ENCODE measurements at places on chromosomes 12 and 14. TPM values are rescaled to one million over a fixed set of nuclear protein-coding genes. Genes with fewer than 3 reads are reported as not detected.
A peak's percentile ranks its signal among the peaks of the same experiment; 100 is the strongest.

GRCh38 chr14:38528582-38528981 is 272.7 kb upstream of the CLEC14A start:
- DNase-seq, result no peak

DNA sequence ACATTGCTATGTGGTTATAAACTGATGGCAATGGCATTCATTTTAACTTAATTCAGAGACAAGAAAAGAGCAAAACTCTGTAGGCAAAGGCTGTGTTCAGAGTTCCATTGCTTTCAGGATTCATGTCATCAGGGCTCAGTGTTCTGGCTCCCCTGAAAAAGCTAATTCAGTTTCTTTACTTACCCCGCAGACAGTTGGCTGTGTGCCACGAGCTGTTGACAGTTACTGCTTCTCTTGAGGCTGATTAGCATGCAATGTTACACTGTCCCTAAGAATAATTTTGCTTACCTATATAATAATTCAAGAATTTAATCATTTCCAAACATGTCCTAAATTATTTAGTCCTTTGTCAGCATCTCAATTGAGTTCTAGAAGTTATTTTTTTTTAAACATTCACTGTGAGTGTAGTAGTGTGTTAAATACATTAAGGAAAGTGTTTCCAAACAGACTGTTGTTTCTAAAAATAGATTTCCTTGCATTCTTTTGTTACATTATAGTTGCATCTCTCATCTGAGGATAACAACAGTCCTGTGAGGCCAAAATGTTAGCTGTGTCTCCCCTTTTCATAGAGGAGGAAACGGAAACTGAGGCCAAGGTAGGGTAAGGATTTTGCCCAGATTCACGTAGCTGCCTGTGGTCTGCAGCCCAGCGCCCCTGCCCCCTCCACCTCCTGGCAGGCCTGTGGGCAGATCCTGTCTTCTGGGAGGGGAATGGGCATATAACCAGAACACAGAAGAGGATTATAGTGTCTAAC is 98.6 kb downstream of the PELI2 start:
- no peak for DNase-seq

DNA sequence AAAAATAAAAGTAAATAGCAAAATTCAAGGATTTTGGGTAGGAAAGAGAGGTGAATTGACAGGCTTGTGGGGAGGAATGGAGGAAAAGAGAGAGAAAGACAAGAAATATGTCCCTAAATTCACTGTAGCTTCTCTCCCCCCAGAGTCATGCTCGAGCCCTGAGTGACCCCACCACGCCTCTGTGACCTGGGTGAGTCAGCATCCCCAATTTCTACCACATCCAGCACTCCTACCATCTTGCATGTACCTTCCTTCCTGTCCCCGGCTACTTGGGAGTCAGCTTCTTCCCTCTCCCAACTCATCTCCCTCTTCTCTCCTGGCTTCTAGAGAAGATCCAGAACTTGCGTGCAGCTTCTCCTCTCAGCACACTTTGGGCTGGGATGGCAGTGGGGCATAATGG is 9.8 kb downstream of the ZNF219 start:
- DNase-seq, result peak; percentile 58

GRCh38 chr12:66354291-66354690 is 52.0 kb downstream of the HELB start:
- DNase-seq, result no peak

- no peak for DNase-seq
These were observed 94.5 kb downstream of the CALM1 start for GRCh38 chr14:90491221-90491885.

GRCh38 chr14:91047174-91047753 is 13.2 kb downstream of the RPS6KA5 start:
- DNase-seq, result no peak

DNA sequence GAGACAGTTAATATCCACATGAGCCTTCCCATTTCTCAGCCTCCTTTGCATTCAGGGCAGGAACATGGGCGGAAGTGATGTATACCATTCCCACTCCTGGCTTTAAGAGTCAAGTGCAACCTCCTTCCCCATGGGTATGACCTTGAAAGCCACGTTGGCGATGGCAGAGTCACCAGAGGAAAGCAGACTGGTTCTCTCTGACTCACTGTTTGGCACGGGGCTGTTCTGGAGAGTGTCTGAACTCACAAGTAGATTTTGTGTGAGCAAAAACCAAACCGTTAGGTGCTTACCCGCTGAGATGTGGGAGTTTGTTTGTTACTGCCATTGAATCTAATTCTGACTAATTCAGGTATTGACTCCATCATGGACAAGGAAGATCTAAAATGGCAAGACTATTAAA is 36.7 kb upstream of the PZP start:
- peak; percentile 66 for DNase-seq

DNA sequence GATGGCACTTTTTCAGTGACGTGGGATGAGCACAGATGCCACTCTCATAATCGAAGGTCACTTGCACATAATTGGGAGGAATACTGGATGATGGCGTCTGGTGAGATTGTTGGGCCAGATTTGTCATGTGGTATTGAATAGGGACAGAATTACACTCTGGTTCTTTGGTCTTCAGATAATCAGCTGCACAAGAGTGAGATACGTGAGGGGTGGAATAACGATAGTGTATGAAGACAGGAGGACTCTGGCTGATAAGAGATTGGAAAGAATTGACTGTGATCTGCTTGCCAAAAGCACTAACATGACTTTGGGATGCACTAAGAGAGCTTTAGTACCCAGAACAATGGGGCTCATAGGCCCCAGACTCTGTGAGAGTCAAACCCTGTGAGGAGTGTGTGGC is 7.0 kb upstream of the RABGGTA start:
- no peak for DNase-seq

DNA sequence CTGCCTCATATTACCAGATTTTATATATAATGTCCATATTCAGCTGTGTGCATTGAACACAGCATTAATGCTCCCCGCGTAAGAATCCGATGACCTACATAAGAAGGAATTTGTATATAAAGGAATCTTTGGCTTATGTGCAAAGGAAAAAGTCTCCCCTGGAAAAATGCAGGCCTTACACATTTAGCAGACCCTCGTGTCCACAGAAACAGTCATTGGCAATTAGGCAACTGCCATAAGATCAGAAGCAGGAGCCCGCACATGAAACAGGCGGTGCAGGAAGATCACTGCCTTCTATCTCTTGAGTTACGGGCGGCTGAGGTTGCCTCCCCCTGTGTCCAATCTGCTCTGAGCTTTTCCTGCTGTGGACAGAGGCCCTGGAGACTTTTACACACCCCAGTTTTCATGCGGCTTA is 63.2 kb upstream of the RFX4 start:
- no peak for DNase-seq

GRCh38 chr12:122825773-122826724 is 9.2 kb upstream of the HIP1R start:
- DNase-seq, result no peak

DNA sequence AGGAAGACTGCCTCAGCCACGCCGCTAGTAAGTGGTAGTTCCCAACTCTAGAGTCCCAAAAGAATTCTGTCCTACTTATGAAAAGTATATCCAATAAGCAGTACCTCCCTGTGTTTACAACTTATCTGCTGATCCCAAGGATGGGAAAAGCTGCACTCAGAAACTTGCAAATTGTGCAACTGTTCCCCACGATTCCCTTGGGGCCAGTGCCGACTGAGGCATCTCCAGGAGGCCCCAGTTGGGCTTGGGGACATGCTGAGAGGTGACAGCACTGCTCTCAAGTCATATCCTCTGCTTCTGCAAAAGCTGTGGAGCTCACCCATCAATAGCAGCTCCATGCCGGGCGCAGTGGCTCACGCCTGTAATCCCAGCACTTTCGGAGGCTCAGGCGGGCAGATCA is 23.7 kb downstream of the SPRING1 start:
- DNase-seq, result no peak

DNA sequence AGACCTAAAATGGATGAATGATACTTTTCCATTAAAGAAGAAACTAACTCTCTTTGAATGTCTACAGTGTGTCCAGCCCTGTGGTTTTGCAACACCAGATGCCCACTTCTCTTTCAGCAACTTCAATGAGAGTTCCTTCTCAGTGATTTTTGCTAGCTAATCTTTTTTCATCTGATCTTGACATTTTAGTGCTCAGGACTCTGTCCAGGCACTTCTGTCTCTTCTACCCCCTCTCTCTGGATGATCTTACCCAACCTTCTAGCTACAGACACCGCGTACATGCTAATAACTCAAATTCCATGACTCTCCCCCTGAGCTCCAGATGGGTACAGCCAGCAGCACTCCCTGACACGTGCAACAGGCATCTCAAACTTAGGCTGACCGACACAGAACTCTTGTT is 161.1 kb upstream of the FOXN3 start:
- DNase-seq, result no peak

DNA sequence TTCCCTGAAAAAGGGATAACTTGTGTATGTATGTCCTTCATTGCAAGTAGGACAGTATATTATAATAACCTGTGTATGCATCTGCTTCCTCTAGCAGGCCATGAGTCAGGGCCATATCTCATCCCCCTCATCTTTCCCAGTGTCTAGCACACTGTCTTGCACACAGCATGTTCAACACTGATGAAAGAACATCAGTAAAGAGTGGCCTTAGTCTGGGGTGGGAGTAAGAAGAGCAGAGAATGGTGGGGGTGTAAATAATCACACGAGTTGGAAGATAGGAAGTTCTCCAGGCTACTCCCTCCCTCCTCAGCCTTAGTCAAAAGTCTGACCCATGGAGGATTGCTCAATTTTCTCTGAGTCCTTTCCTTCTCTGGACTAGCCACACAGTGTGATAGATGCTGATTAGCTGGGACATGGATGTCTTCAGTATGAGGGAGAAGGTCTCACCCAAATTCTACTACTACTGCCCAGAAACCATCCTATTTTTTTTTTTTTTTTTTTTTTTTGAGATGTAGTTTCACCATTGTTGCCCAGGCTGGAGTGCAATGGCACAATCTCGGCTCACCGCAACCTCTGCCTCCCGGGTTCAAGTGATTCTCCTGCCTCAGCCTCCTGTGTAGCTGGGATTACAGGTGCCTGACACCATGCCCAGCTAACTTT is 14.6 kb upstream of the SP1 start:
- DNase-seq, result no peak

- DNase-seq, result no peak
These were observed 309.3 kb downstream of the MED13L start for GRCh38 chr12:115968211-115968610.

DNA sequence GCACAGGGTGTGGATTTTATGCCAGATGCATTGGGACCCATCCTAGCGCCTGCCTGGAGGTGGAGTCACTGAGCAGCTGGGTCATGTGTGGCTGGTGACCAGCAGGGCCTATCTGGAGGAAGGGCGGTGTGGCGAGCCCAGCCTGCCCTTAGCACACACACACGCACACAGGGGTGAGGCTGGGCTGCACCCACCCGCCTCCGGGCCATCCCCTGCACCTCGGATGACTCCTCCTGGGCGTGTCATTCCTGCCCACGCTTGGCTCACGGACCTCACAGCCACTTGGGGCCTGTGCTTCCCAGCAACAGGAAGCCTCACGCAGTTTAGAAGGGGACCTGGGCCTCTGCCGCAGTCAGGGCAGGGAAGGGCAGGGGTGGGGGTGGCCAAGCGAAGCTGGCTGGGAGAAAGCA is 36.2 kb upstream of the FZD10 start:
- DNase-seq, result no peak

DNA sequence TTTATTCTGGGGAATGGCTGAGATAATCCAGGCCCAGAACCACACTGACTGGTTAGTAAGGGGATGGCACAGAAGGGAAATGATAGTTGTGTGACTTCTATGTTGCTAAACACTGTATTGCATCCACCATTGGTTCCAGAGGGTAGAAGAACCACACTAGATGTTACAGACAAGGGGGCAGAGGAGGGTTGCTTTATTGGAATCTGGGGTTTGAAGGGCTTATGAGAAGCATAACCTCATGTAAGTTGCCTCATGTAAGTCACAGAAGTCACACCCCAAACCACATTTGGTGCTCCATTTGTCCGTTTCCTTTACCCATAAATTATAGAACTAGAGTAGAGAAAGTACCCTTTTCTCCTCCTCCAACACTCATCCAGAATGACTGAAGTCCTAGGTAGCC is 5.5 kb upstream of the PSMA6 start:
- peak; percentile 73 for DNase-seq

DNA sequence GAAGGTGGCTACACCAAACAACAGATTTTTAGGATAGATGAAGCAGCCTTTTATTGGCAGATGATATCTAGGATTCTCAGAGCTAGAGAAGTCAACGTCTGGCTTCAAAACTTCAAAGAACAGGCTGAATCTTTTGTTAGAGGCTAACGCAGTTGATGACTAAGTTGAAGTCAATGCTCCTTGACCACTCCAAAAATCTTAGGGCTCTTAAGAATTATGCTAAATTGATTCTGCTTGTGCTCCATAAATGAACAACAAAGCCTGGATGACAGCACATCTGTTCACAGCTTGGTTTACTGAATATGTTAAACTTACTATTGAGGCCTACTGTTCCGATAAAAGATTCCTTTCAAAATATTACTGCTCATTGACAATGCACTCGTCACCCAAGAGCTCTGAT is 13.0 kb upstream of the CDKN3 start:
- no peak for DNase-seq

DNA sequence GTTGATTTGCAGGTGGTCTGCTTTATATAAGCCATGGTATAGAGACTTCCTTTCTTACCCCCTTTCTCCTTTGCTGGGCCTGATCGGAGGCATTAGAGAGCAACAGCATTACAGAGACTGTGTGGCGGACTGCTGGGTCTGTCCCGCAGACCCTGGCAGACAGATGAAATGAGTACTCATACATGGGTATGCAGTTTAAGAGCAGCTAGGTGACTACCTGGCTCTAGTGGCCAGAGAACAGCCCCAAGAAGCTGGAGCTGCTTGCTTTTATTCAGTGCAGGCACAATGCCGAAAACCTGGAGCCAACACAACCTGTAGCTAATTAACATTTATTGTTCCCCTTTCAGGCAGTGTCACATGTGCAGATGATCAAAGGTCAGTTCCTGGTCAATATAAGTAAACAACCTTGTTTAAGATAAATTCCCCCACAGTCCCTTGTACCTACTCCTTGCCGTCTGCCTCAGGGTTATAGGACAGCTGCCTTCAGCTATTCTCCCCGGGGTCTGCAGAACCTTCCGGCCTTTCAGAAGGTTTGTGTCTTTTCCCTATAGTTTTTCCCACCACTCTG is 160.0 kb downstream of the TRHDE start:
- no peak for DNase-seq

DNA sequence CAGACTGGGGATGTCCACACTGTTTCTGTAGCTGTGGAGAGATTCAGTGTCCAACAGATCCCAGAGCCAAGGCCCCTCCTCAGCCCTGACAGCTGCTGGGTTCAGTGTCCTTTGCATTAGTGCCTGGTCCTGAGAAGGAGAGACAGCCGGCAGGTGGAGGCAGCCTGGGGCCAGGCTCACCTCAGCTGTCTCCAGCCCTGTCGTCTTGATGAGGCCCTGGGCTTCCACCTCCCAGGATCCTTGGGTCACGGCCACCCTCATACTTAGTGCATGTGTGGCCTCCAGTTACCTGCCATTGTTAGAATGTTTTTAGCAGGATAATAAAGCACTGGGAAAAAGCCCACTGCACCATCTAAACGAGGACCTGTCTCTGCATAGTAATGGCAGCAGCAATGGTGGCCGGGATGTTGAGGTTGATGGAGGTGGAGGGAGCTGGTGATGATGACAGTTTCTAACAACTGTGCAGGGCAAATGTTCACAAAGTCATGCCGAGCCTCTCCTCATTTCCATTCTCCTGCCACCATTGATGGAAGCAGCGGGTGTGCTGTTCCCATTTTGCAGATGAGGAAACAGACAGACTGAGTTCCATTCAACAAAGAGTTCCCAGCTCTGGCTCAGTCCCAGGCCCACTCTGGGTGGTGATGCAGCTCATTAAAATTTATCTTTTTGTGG is 17.7 kb downstream of the ASB2 start:
- peak; percentile 67 for DNase-seq

The PRORP gene
- 35.6 TPM for total RNA-seq

The RITA1 gene
- total RNA-seq, result 25.5 TPM

The HECTD4 gene
- total RNA-seq, result 33.6 TPM

The TSHR gene
- not detected for total RNA-seq

The LLPH gene
- 35.2 TPM for total RNA-seq
